SHP77 (cell line): ENCODE measurements at places on chromosomes 1 and 21.

DNA sequence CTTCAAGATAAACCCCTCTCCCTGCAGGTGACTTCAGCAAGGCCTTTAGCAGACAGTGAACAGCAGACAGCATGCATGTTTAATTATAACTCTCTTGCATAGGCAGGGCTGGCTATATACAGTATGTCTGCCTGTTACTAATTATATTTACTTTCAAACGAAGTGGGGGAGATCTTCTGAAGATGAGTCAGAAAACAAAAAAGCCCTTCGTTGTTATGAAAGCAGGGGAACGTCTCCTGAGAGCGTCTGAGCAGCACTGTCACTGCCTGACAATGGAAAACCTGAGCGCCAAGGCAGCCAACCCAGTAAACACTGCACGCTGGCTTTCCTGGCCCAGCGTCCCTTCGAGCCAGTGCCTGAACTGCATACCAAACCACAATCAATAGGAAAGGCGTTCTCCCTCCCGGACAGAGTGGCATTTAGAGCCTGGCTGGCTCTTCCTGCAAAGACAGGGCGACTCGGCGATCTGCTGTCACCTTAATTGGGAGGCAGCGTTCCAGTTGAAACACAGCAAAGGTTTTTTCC lies 54.1 kb downstream of the TOMM20 start:
- DNase-seq: peak; percentile 69

DNA sequence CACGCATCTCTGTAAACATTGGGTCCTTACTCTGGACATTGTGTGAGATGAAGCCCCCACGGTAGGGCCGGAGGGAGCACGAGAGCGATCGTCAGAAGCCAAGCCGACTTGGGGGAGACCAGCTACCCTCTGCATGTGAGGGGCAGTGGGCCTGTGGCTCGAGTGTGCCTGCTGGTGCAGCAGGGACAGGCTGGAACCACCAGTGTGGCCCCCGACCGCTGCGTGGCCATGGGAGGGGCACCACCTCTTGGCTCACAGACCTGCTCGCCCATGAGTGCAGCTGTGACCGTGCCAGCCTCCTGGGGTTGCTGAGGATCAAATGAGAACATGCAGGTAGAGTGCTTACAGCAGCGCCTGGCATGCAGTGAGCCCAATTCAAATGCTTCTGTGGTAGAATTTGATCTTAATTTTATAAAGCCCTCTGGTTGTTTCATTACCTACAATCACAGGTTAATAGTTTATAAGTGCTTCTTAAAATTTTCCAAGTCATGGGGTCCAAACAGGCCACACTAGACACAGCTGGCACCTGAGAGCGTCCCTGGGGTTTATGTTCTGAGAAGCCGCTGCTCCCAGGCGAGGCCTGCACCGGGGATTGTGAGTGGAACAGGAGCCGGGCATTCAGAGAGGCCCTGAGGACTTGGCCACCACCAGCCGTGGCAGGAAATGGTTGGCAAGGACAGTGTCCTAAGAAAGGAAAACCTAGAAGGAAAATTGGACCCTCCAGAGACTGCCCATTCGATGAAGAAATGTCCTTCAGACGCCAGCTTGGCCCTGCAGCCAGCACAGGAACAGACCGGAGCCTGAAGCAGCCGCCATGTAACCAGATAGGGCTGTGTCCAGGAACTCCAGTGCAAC lies 22.6 kb upstream of the ADARB1 start:
- no peak for DNase-seq

DNA sequence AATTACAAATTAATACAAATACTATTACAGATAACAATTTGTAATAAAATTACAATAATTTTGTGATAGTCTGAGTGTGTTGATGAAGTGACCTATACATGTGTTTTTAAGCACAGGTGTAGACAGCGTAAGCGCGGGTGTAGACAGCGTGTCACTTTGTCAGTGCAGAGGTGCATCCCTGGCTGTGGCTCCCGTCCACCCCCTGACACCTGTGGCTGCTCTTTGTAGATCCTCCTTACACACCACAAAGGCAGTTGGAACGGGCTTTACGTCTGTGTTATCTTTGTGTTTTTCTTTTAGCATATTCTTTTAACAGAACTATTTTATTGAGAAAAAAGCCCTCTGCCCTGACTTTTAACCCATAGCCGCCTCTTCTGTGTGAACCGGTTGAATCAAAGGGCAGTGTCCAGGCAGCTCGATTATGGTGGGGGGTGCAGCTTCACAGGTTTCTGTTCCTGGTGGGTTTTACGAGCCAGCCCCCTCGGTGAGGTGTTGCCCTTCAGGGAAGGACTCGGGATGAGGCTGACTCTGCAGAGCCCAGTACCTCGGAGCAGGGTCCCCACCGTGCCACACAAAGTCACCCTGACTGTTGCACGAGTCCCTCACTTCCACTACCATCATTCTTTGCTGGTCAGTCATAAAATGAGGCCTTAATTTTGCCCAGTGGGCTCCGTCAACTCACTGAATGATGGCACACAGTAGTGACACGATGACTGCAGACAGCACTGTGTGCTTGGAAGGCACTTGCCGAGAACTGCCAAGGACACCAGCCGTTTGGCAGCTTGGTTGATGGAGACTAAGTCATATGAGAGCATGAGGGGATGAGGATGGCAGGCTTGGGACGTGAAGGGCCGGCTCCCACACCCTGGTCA lies 86.4 kb upstream of the COL6A1 start:
- no peak for DNase-seq

GRCh38 chr1:50308878-50309277 lies 114.4 kb downstream of the DMRTA2 start:
- no peak for DNase-seq

GRCh38 chr1:68479501-68479900 lies 17.4 kb downstream of the DEPDC1 start:
- no peak for DNase-seq

- no peak for DNase-seq
These were observed 49.8 kb upstream of the GADD45A start for GRCh38 chr1:67635055-67635809.

DNA sequence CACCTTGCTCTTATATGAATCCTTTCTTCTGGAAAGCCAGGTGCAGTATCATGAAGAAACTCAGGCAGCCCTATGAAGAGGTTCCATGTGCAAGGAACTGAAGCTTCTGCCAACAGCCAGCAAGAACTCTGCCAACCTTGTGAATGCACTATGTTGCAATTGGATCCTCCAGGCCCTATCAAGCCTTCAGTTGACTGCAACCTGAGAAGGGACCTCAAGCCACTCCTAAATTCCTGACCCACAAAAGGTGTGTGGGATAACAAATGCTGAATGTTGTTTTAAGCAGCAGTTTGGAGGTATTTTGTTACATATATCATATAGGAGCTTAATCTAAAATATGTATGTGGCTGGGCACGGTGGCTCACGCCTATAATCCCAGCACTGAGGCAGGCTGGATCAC lies 84.0 kb downstream of the RERE start:
- no peak for DNase-seq

GRCh38 chr1:216325946-216326345 lies 97.3 kb downstream of the USH2A start:
- DNase-seq: no peak

DNA sequence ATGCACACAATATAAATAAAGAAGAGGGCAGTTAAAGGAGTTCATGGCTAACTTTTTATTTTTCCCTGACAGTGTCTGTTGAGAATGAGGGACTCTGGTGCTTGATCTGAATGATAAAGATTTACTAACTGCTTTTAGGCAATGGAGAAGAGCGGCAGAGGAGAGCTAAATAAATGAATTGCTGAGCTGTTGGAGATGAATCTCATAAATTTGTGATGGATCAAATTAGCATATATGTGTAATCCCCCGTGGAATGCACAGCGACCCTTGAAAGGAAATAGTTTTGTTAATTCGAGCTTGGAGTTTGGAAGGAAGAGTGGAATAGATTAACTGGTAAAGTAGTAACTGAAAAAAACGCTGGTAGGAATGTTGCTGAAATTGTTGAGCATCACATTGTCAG lies 40.2 kb downstream of the HMCN1 start:
- no peak for DNase-seq

- DNase-seq: no peak
These were observed 59.6 kb downstream of the ABL2 start for GRCh38 chr1:179169616-179170467.

DNA sequence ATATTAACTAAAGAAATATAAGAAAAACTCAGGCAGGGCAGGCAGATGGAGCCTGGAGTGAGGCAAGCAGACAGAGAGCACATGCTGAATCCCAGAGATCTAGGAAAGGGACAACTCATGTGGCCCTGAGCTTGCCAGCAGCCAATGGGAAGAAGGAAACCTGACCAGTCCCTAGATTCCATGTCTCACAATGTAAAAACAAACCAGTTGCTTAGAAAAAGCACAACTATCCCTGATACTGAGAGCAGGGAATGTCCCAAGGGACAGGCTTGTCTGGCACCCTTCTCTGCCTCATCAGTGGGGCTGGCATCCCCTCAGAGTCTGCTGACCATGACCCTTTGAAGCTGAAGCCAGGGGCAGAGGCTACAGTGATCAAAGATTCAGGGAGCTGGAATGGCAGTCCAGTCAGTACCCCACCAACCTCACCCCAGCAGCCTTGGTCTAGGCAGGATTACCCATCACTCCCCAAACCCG lies 27.8 kb downstream of the HSPG2 start:
- DNase-seq: no peak

DNA sequence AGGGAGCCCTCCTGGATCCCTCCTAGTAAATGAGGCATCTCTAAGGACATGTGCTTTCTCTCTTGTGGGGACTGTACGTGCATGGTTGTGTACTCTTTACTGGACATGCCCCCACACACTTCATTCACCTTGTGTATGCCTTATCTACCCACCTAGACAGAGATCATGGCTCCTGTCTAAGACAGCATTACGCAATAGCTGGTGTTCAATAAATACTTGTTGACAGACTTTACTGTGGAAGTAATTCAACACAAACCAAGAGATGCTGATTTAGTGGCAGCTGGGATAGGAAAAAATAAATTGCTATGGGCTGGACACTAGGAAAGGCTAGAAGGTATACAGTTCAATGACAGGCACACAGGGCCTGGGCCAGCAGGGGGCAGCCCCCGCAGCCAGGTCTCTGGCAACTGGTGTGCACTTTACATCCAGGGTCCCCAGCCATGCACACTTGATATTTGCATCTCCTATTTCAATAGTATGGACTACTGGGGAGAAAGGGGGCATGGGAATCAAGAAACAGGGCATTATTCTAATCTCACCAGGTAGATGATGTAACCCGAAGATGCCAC lies 24.2 kb downstream of the TRABD2B start:
- DNase-seq: no peak

DNA sequence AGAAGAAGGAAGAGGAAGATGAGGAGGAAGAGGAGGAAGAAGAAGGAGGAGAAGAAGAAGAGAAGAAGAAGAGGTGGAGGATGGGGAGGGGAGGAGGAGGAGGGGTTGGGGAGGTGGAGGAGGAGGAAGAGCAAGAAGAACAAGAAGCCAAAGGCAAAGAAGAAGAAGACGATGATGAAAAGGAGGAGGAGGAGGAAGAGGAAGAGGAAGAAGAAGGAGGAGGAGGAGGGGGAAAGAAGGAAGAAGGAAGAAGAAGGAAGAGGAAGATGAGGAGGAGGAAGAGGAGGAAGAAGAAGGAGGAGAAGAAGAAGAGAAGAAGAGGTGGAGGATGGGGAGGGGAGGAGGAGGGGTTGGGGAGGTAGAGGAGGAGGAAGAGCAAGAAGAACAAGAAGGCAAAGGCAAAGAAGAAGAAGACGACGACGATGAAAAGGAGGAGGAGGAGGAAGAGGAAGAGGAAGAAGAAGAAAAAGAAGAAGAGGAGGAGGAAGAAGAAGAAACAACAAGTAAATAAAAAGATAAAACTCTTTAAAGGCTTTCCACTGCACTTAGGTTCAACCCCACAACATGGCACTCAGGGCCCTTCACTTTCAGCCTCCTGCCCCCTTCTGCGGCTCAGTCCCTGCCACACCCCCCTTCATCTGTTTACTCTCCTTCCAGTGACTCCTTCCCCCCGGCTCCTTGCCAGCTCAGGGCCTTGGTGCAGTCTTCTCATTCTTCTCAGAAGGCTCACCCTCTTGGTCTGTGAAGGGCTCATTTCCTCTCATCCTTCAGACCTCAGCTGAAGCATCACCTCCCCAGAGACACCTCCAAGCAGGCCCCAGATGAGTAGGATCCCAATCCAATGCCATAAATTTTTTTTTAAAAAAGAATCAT lies 114.0 kb downstream of the KCNN3 start:
- DNase-seq: no peak

DNA sequence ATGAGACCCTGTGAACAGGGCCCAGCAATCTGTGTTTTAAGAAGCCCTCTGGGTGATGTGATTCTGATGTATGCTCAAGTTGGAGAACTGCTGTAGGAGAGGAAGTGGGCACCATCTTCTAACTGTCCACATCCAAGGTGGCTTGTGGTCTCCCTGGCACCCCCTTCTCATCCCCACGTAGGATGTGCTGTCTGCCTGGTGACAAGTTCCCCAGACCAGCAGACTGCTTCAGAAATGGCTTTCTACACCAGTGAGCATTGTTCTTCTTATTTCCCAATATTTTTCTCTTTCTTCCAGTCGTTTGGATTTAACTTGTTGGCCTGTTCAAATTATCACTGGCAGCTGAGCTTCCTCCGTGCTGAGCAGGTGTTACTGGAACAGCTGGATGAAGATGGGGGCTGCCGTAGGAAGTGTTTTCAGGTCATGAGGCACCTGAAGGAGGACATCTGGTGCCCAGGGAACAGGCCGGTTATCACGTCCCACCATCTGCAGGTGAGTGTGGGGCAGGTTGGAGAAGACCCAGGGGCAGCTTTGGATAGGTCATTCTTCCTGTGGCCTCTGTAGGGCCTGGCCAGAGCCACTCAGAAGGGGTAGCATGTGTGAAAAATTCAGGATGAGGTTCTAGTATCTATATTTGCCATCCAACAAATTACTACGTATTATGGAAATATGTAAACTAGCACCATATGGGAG lies 16.8 kb downstream of the MAB21L3 start:
- DNase-seq: no peak

- DNase-seq: no peak
These were observed 19.3 kb upstream of the ADARB1 start for GRCh38 chr21:45054927-45055612.

DNA sequence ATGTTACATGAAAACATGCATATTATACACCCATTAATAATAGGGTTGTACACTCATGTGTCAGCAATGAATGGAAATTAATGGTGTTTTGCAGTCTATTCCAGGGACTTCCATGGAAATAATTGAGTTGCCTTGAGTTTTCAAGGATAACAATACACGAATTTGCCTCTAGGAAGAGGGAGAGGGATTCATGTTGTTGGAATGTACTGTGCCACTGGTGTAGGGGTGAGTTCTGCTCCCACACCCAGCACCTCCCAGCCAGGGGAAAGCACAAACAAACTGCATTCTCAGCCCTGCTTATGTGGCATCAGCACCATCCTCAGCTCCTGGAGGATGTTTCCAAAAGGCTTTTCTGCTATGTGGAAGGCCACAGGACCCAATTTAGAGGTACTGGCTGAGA lies 57.8 kb downstream of the BCAR3 start:
- no peak for DNase-seq

GRCh38 chr1:22315315-22316078 lies 136.2 kb upstream of the ZBTB40 start:
- no peak for DNase-seq

DNA sequence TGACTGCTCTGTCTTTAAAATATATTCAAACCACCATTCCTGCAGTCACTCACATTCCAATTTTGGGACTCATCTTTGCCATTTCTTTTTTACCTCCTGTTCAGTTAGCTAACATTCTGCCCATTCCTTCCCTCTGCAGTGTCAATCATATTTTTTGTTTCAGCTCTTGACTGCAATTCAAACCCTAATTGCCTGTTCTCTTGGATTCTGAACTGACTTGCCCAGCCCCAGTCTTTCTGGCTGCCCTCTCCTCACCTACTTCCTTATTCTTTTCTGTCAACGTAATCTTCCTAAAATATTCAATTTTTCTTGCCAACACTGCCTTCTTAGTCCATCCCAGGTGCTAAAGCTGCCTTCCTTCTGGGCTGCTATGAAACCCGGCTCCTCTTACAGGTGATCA lies 6.1 kb downstream of the PRDM2 start:
- DNase-seq: no peak

GRCh38 chr1:28123461-28123961 lies 35.1 kb upstream of the EYA3 start:
- no peak for DNase-seq
